ENCODE measurements at places on chromosomes 6 and 20.

DNA sequence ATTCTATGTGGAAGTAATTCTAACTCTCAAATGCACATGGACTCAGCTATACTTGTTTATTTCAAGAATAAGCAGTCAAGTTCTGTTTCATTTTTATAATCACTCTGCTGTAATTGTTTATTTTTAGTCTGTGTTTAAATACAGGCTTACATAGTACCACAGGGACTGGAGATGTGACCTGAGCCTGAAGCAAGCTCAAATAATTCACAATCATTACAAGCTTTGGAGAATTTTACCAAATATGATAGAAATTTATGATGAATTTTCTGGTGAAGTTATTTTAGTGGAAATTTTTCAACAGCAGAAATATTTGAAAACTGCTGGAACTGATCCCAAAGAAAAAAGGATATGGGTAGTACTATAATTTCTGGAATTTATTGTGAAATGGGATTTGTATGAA lies 41.6 kb upstream of the DSE start:
- DNase-seq: no peak

DNA sequence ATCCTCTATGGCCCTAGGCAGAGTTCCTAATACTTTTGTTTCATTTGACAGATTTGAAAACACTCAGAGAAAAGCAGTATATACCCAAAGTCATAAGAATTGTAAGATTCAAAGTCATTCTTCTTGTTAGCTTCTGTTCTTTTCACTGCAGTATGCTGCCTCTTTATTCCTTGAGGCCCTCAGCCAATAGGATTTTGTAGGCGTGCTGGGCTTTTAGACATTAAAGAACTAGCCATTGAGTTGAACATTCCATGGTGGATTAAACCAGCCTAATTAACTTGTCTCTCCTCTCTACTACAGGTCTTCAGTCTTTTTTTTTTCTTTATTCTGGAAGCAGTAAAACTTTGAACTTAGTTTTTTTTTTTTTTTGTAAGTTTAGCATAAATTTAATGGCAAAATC lies 186.3 kb downstream of the PLCB4 start:
- no peak for DNase-seq

DNA sequence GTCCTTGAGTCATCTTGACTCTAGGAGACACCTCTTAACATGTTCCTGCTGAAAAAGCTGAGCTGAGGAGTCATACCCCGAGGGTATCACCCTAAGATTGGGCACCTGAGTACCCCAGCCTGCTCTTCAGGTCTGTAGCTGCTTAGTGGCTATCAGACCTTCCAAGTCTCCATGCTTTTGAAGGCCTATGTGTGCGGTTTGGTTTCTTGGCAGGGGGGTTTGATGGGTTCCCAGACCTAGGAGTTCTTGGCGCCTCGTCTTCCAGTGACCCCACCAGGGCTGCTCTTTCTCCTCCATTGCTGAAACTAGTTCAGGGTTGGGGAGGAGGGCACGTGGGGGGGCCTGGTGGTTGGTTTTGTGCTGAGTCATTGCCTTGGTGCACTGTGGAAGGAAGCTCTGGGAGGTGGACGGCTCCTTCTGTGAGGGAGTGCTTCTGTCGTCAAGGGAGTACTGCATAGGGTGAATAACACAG lies 20.1 kb downstream of the IGF2R start:
- DNase-seq: no peak

DNA sequence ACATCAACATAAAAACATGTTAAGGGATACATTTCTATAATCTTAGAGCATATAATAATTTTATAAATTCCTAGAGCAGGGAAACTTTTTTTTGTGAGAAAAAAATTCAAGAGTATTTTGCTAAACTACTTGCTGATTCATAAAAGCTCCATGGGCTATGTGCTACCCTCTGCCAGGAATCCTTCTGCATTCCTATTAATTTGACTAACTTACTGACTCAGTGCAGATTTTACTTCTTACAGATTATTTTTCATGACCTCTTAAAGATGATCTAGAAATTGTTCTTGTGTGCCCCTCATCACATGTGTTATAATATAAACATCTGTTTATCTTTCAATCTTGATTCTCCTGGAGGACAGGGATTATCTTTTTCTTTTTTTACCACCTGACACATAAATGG lies 5.7 kb downstream of the VTA1 start:
- no peak for DNase-seq

GRCh38 chr6:38234141-38234540 lies 405.6 kb downstream of the BTBD9 start:
- no peak for DNase-seq

- no peak for DNase-seq
These were observed 35.6 kb downstream of the CNKSR3 start for GRCh38 chr6:154474648-154475428.

- no peak for DNase-seq
These were observed 469.7 kb upstream of the JAG1 start for GRCh38 chr20:11143481-11143880.

DNA sequence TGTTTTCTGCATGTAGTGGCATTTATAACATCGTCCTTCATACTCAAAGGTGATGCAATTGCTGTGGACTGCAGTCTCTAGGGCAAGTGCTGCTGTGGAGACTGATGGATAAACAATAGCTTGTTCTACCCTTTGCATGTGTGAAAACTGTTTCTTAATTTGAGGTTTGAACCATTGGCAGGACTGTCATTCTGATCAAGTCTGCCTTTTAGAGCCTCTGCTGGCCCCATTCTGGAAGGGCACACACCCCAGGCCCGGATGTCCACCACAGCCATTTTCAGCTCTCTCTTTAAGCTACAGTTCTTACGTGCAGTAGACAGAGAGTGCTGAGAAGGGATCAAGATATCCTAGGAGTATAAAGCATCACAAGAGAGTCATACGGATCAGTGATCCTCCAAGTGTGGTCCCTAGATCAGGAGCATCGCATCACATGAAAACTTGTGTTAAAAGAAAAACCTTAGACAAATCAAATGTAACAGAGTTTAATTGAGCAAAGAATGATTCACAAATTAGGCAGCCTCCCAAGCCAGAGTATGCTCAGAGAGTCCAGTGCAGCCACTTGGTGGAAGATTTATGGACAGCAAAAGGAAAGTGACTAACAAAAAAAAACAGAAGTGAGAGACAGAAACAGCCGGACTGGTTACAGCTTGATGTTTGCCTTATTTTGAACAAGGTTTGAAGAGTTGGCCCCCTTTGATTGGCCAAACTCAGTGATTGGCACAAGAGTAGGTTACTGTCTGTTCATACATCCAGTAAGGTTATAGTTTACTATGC lies 52.0 kb downstream of the FRK start:
- DNase-seq: no peak

DNA sequence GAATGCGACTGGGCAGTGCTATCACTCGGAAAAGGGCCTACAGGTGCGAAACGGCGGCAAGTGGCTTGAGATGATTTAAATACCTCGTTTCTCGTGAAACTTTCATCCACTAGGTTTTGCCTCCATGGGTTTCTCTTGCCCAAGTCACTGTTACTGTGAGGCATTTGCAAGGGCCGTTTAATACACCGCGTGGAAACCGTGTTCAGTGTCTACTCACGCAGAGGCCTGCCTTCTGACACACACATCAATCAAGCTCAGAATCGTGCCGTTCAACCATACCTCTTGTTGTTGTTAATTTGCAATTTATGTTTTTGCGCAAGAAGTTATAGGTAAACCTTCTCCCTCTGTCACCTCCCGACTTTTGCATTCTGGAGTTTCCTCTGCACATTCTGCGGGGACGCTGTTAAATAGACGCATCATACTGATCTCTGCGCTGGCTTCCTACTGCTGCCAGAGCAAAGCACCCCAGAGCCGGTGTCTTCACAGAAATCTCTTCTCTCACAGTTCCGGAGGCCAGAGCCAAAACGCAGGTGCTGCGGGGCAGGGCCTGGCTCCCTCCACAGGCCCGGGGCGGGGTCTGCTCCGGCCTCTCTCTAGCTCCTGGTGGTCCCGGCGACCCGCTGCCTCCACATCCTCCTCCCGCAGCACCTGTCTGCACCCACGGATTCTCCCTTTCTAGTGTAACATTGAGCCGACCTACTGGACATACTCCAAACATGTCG lies 251.4 kb downstream of the SMOC2 start:
- DNase-seq: no peak

DNA sequence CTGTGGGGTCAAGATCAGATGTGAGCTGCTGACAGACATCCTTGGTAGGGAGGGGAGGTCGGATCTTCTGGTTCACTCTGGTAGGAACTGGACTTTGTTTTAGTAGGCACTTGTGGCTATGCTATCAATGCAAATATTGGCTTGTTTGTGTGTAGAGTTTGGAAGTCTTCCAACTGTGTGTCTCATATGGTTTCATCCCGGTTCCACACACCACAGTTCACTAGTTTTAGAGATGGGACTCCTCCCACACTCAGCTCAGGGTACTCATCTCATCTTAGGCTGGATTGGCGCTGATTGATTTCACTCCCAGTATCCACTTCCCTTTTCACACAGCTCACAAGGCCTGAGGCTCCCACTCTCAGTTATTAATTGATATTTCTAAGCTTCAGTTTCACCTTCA lies 161.3 kb downstream of the THBS2 start:
- DNase-seq: no peak

DNA sequence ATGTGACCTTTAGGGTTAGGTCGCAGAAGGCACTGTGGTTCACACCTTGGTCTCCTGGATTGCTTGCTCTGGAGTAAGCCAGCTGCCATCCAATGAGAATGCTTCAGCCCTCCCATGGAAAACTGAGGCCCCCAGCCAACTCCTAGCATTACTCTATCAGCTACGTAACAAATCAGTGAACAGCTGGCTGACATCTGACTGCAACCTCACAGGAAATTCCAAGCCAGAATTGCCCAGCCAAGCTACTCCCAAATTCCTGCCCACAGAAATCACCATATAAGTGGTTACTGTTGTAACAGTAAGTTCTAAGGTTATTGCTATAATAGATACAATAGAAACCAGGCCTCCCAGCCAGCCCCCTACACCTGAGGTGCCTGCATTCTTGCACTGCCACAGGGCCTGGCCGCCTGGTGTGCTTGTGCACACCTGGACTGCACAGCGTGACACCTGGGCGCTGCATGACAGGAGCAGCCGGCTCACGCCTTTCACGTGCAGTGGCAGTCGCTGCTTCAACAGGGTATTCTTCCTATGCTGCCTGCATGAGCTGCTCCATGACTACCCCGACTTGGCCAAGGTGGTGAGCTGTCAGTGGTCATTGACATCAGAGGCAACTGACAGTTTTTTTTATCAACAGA lies 429.7 kb upstream of the RUNX2 start:
- DNase-seq: no peak

GRCh38 chr20:57383447-57384347 lies 7.5 kb upstream of the RBM38 start:
- no peak for DNase-seq

GRCh38 chr6:49739423-49739822 lies 4.8 kb downstream of the CRISP3 start:
- no peak for DNase-seq

- DNase-seq: no peak
These were observed 127.8 kb upstream of the SLC22A23 start for GRCh38 chr6:3584606-3585005.
